Pulmonary artery endothelial cell (primary cell): ENCODE measurements at places on chromosomes 13 and 19. TPM values are rescaled to one million over a fixed set of nuclear protein-coding genes. Genes with fewer than 3 reads are reported as not detected.

DNA sequence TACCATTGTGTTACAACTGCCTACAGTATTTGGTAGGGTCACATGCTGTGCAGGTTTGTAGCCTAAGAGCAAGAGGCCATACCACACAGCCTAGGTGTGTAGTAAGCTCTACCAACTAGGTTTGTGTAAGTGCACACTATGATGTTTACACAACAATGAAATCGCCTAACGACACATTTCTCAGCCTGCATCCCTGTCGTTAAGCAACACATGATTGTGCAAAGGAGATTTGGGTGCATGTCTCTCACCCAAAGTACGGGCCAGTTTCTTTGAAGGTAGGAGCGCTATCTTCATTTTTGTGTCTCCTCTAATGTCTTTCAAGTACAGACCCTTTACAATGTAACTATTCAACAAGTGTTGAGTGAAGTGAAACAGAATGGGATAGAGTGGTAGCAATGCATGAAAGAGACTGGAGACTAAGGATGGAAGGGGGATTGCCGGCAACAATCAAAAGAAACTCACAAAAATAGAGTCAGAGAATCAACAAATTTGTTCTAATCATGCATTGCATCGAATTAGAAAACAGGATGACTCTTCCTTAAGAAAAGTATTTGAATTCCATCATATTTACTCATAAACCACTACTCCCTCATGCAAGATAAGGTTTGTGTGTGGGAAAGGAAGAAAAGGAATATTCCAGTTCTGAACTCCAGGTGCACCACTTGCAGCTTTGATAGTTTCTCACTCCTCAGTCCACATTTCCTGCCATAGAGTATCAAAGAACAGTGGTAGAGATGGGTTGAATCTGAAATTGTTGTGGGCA is 60.2 kb upstream of the TNFRSF19 start:
- DNase-seq = no peak

GRCh38 chr13:39631307-39631706 is 24.2 kb upstream of the COG6 start:
- no peak for DNase-seq

HSD17B14 gene
- 4.8 and 6.4 TPM in 2 replicates for total RNA-seq

- DNase-seq = no peak
These were observed 453.9 kb downstream of the COG6 start for GRCh38 chr13:40109351-40109844.

CEACAM8 gene
- not detected in 2 replicates for total RNA-seq

- no peak for DNase-seq
These were observed 373.5 kb downstream of the UQCRFS1 start for GRCh38 chr19:28839455-28839854.

- no peak for DNase-seq
These were observed 61.7 kb downstream of the SPRYD7 start for GRCh38 chr13:49874430-49874829.
